HFFc6 (cell line): ENCODE measurements at places on chromosomes 12 and 14. TPM values are rescaled to one million over a fixed set of nuclear protein-coding genes. Genes with fewer than 3 reads are reported as not detected.

- peak; percentile 75 for DNase-seq
- peaks cover 67% of the 10 kb centered on the region for H3K4me1 ChIP-seq
- peaks cover 29% of the 10 kb centered on the region for H3K36me3 ChIP-seq
- H3K27ac ChIP-seq: peak overlapping the region; percentile 92
- peak overlapping the region; percentile 80 for H3K4me3 ChIP-seq
- no peaks in the 10 kb centered on the region; the same call in 1 of the 2 replicates for H3K27me3 ChIP-seq
Observed at GRCh38 chr12:111570084-111570961, 28.8 kb downstream of the ATXN2 start.

DNA sequence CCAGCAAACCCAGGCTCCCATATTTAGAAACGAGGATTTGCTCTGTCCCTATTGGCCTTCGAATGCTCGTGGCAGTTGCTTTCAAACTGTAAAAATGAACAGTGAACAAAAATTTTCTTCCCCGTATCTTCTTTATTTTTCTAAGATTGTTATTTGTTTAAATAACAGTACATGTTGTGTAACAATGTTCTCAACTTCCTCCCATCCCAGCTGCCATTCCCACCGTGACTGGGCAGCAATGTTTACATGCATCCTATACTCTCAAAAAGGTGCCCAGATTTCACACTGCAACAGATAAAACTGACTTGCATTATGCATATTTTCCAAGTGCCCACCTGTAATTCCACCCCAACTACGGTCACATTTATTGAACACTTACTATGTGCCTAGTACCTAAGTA, 12.8 kb downstream of the VCPKMT start:
- no peak for DNase-seq
- no peak overlapping the region for H3K27ac ChIP-seq
- H3K27me3 ChIP-seq: no peaks in the 10 kb centered on the region
- no peak overlapping the region for H3K4me3 ChIP-seq
- peaks cover 12% of the 10 kb centered on the region for H3K4me1 ChIP-seq

DNA sequence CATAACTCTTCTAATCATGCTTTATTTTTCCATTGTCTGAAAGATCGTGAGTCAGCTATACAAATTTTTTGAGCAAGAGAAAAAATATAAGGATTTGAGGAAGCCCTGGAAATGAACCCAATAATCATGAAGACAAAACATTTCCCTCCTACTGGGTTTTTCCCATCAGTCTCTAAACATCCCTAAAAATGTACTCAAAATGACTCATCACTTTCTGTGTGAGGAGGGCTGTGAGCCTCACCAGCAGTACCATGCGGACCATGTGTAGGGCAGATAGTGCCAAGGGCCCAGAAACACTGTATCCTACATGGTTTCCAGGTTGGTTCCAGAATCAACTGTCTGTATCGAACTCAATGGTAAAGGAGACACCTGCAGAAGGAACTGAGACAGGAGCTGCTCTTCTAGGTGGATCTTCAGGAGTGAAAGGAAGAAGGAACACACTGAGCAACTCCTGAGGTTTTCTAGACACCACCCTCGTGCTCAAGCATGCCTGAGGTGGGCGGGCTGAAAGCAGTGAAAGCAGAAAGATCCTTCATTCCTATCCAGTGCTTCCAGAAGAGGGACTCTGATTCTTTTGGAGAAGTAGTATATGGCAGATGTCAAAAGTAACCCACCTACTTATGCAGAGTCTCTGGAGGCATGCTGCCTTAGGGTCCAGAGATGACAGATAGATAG, 48.6 kb upstream of the RHOJ start:
- H3K4me3 ChIP-seq: no peak overlapping the region
- peaks cover 2% of the 10 kb centered on the region; the same call in 1 of the 2 replicates for H3K27me3 ChIP-seq
- H3K36me3 ChIP-seq: no peaks in the 10 kb centered on the region

GRCh38 chr12:71558445-71558844, 105.2 kb downstream of the ZFC3H1 start:
- DNase-seq: peak; percentile 49
- no peaks in the 10 kb centered on the region for H3K36me3 ChIP-seq
- peak overlapping the region; percentile 38; the same call in 1 of the 2 replicates for H3K4me3 ChIP-seq
- H3K27me3 ChIP-seq: no peaks in the 10 kb centered on the region
- H3K27ac ChIP-seq: peak overlapping the region; percentile 56
- H3K4me1 ChIP-seq: peaks cover 37% of the 10 kb centered on the region

- peaks cover 44% of the 10 kb centered on the region for H3K4me1 ChIP-seq
- no peak overlapping the region for H3K27ac ChIP-seq
- H3K36me3 ChIP-seq: peaks cover 47% of the 10 kb centered on the region
- no peaks in the 10 kb centered on the region for H3K27me3 ChIP-seq
- DNase-seq: no peak
- no peak overlapping the region for H3K4me3 ChIP-seq
Observed at GRCh38 chr12:109943811-109944210, 43.7 kb downstream of the TCHP start.

Gene KRT83
- not detected in 3 replicates for total RNA-seq

Gene NOVA1
- not detected in 3 replicates for total RNA-seq

Gene GPRC5A
- 181 and 259 TPM in 2 replicates for total RNA-seq
